ENCODE measurements at places on chromosomes 1 and 21. TPM values are rescaled to one million over a fixed set of nuclear protein-coding genes. Genes with fewer than 3 reads are reported as not detected.

RIMKLA gene
- total RNA-seq = 6.4 TPM

ETNK2 gene
- total RNA-seq = 0.42 TPM

ABCA4 gene
- total RNA-seq = not detected

FCRL5 gene
- not detected for total RNA-seq

CRP gene
- not detected for total RNA-seq

LEMD1 gene
- 1.1 TPM for total RNA-seq

RIIAD1 gene
- not detected for total RNA-seq

OR2AK2 gene
- total RNA-seq = 0.26 TPM

NMNAT2 gene
- total RNA-seq = not detected

DNA sequence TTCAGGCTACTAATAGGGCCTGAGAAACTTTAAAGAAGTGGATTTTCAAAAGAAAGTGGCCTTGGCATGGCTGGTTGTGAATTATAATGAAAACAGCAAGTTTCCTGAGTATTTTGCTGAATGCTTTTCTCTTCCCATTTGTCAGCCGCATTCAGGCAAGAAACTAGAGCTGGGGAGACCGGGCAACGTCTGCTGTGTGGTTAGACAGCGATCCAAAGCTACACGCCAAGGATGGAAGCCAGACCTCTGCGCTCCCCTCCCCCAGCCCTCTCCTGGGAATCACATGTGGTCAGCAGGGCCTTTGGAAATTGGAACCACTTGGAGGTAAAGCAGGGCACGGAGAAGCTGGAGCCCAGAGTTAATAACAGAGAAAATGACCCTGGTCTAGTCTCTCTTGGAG, 114.1 kb upstream of the CD34 start:
- ATAC-seq = no peak

DNA sequence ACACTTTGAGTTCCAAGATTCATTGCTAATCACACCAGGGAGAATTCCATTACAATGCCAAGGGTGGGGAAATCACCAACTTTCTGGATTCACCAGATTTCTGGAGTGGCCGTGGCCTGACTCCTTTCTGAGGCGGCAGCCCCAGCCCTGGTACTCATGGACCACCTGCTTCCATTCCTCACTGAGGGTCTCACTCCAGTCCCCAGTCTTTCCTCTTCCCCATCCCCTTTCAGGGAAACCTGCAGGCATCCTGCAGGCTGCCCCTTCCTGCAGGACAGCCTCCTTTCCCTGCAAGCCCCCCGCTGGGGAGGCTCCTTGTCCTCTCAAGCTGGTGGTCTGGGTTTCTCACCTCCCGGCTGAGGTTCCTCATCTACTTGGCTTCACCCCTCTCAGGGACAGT, 12.7 kb upstream of the CDK18 start:
- ATAC-seq = no peak

- ATAC-seq = no peak
Measured at GRCh38 chr21:33348706-33349105, 23.9 kb downstream of the IFNAR1 start.

DNA sequence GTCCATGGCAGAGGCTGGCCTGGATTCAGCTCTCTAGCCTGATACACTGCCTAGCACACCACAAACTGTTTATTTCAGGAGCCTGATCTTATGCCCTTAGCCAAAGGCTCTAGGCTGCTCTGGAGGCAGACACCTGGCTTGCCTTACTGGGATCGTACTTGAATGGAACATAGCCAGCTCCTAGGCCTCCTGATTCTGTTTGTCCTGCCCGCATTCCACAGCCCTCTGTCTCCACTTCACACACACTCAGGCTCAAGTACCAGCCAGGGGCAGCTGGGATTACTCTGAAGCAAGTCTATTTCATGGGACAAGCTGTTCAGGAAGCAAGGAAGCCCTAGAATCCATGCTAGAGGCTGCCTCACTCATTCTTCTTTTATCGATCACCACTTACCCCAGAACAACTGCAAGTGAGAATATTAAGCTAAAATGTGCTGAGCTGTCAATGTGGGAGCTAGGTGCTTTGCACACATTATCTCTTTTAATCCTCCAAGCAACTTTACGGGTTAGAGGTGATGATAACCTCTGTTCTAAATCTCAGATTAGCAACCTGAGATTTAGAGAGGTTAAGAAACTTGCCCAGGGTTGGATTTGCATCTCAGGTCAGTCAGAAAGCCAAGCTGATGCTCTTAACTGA, 31.1 kb upstream of the CYP4B1 start:
- ATAC-seq = no peak

- ATAC-seq = no peak
Measured at GRCh38 chr1:103170609-103171008, 62.3 kb upstream of the COL11A1 start.

DNA sequence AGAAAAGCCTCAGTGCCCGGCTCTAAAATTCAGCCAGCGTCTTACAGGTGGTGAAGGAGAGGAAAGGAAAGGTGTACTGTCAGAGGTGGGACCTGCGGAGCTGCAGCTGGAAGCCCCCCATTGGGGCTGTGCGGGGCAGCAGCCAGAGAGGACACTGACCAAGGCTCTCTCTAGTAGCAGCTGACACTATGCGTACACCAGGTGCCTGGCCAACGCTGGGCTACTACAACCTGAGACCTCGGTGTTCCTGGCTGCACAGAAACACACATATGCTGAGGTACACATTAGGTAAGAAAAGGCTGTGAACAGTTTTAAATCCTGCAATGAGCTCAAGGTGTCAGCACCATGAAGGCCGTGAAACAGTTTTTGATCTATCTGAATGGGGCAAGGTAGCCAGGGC, 55.5 kb upstream of the EDN2 start:
- ATAC-seq = no peak

DNA sequence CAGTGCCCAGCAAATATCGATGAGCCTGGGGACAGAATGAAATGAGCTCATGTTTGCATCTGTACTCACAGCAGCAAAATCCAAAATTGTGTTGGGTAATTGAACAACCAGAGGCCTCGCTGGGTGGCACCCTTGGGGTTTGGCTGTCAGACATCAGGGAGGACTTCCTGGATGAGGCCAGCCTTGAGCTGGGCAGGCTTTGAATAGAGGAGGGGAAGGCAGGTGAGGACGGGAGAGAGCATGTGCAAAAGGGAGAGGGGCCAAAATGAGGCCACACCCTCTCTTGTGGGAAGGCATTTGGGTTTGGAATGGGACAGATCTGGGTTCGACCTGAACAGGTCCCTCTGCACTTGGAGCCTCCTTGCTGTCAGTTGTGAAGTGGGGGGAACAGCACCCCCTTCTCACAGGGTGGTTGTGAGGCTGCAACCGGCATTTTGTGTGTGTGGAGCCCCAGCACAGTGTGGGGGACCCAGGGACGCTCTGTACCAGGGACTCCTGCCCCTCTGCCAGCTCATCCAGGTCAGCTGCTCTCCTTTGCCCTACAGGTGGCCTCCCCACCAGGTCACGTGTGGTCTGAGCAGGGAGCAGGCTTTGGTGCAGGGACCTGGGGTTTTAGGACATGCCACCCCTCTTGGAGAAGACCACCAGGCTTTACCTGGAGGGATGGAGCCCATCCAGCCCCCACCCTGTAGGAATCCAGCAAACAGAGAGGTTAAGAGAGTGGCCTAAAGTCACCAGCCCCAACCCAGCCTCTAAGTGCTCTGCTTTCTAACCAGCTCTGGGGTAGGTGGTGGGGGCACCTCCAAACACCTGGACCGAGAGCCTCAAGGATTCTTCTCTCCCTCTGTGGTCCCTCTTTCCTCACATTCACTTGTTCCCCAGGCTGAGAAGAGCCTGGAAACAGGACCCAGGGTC, 521.8 kb downstream of the PTPRU start:
- ATAC-seq = no peak

DNA sequence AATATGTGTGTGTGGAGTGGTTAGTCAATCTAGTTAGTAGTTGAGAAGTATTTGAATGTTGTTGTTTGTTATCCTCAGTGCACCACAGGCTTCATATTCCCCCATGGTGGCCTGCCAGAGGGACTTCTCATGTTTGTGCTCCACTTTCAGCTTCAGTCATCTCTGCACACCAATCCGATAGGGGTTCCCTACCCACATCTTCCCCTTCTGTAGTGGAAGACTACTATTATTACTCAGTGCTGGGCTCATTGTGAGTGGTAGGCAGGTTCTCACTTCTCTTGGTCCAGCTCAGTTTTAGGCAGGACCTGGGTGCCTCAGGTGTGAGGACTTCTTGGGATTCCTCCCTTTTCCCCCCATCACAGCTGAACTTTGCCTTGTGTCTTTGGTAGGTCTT, 14.2 kb downstream of the MT1HL1 start:
- peak; percentile 43 for ATAC-seq

DNA sequence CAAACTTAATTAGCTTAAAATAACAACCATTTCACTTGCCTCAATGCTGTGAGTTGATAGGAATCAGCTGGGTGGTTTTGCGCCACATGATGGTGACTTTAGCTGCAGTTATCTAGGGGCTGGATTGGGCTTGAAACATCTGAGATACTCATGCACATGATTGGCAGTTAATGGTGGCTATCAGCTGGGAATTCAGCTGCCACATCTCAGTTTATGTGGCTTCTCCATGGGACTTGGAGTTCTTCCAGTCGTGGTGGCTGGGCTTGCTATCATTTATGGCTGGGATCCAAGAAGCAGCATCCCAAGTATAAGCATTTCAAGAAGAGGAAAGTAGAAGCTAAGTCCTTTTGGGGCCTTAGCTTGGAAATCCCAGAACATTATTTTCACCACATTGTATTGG, 36.4 kb downstream of the PDC start:
- ATAC-seq = no peak

GRCh38 chr1:146020058-146021049, 1.2 kb downstream of the HJV start:
- ATAC-seq = no peak

GRCh38 chr1:180954005-180954800, 41.5 kb downstream of the KIAA1614 start:
- peak; percentile 90 for ATAC-seq

DNA sequence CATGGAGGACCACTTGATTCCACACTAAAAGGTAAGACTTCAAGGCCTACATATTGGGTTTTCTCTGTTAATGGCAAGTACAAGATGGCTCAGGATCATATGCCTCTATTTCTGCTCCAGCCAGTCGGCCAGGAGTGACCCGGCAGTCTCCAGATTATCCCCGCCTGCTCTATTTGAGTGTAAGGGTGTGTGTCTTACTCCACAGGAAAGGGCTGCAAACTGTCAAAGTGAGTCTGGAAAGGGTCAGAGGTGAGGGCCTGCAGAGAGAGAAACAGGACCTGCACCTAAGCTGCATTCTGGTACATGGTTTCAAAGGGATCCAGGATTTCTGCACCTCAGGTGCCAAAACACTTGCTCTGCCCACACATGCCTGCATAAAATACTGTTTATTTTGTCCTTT, 9.2 kb downstream of the ZNF692 start:
- ATAC-seq = no peak

DNA sequence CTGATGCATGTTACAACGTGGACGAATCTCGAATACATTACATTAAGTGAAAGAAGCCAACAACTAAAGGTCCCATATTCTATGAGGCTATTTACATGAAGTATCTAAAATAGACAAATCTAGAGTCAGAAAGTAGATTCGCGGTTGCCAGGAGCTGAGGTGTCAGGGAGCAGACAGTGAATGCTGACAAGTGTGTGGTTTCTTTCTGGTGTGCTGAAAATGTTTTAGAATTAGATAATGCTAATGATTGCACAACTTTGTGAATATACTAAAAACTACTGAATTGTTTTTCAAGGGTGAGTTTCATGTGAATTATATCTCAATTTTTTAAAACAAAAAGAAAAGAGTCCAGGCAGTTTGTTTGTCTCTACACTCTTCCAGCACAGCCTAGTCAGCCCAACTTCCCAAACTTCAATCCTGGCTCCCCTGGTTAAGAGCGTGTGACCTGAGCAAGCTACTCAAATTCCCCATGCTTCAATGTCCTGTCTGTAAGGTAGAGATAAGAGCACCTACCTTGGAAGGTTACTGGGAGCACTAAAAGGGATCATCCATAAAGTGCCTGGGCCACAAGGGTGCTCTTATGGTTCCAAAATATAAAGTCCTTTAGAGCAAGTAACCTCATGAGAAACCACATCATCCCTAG, 20.9 kb downstream of the HLCS start:
- no peak for ATAC-seq

DNA sequence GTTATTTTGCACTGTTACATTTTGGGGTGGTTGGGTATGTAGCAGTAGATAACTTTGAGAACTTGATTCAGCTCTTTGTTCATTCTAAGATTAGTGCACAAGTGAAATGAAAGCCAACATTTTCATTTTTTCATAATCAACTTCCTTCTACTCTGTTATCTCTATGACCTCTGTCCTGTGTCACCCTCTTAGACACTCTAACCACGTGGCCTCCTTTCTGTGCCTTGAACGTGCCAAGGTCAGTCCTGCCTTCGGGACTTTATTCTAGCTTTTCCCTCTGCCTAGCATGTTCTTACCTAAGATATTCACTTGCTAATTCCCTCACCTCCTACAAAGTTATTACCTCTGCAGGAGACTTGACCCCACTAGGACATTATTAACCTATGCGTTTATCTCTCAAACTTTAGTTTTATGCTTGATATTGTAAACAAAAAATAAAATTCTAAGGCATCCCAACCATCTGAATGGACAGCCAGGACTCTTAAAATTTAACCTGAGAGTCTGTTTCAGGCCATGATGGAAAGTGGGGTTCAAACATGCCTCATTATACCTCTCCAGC, 19.2 kb upstream of the EDEM3 start:
- no peak for ATAC-seq

GRCh38 chr1:150804671-150805070, 3.4 kb downstream of the CTSK start:
- no peak for ATAC-seq

GRCh38 chr1:28812669-28813468, 899 bp downstream of the OPRD1 start:
- no peak for ATAC-seq

Measured in activated T-helper 17 cell treated with anti-CD3 and anti-CD28 coated beads, Interleukin-2, amount 50 U/mL, for 72 hours (primary cell).